ENCODE measurements at places on chromosomes 3 and 15.

DNA sequence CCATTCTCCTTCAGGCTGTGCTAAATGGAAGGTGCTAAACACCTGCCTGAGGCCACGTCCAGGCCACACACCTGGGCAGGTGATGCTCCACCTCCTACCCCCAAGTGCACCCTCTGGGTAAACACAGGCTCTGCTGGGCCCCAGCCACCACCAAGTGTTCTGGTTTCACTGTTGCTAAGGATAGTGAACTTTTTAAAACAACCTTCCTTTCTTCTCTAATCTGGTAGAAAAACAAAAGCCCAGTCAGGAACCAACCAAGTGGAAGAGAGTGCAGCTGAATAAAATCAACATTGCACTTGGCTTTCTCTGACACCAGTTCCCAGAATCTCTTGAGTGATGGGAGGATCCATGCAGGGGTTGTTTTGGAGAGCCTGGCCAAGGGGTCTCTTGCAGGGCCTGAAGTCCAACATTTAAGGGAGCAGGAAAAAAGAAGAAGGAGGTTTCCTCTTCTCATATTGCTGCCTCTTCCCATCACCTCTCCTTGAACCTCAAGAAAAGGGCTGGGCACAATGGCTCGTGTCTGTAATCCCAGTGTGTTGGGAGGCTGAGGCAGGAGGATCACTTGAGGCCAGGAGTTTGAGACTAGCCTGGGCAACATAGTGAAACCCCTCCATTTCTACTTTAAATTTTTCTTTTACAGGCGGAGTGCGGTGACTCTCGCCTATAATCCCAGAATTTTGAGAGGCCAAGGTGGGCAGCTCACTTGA, 26.2 kb upstream of the ATP13A3 start:
- DNase-seq = no peak

GRCh38 chr3:192957441-192958021, 39.9 kb upstream of the MB21D2 start:
- no peak for DNase-seq

GRCh38 chr3:71099997-71100719, 483.4 kb downstream of the FOXP1 start:
- no peak for DNase-seq

DNA sequence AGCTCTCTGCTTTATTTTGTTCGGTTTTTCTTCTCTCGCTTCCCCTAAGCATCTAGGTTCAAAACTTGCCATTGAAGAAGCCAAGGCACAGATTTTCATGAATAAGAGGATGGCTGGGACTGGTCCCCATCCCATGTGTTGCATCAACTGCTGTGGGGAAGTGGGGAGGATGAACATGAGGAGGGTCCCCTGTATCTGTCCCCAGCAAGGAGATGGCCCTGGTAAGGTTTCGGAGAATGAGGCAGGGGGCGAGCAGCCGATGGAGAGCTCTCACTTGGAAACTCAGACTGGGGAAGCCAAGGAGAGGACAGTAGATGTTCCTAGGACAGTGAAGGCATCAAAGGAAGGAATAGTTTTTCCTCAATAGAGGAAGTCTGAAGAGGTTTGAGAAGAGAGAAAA, 142.0 kb upstream of the ATP2B2 start:
- no peak for DNase-seq

DNA sequence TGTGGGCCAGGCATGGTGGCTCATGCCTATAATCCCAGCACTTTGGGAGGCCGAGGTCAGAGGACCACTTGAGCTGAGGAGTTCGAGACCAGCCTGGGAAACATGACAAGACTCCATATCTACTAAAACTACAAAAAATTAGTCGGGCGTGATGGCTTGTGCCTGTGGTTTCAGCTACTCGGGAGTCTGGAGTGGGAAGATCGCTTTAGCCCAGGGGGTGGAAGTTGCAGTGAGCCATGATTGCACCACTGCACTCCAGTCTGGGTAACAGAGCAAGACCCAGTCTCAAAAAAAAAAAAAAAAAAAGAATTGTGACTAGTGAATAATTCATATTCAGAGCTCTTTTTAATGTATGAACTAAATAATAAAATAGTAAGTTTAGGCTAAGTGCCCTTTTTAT, 87.8 kb upstream of the TSEN2 start:
- no peak for DNase-seq

DNA sequence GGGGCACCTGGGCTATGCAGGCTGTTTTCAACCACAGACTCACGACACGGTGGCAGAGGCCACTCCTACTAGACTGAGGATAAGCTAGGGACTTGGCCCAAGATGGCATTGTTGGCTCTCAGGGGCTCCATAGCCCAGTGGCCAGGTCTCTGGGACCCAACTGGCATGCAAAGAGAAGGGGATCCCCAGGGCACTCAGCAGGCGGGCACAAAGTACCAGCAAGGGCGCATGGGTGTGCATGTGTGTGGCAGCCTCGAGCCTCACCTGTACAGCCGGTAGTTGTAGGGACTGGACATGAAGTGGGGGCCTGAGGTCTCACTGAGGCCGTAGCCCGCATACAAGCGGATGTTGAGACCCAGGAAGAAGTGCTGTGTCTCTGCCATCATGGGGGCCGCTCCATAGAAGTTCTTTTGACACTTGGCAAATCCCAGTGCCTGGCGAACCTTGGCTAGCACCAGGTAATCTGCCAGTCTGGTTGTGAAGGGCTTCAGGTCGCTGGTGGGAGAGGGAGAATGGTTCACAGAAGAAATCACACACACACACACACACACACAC, 30.2 kb downstream of the IDH3A start:
- DNase-seq = no peak

DNA sequence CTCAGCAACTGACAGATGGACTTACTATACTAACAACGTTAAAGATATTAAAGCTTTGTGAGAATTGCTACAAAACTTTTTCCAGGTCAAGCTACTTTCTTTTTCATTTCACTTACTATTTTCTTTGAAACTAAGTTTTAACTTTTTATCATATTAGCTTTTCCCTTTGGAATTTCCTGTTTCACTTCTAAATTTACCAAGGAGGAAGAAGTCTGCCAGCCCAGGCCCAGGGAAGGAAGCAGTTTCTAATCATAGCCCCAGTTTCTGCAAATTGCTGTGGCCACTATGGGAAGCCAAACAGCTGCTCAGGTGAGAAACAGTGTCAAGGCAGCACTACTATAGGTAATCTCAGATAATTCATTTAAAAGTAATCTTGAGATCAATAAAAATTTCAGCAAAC, 18.4 kb downstream of the CYFIP1 start:
- DNase-seq = no peak

DNA sequence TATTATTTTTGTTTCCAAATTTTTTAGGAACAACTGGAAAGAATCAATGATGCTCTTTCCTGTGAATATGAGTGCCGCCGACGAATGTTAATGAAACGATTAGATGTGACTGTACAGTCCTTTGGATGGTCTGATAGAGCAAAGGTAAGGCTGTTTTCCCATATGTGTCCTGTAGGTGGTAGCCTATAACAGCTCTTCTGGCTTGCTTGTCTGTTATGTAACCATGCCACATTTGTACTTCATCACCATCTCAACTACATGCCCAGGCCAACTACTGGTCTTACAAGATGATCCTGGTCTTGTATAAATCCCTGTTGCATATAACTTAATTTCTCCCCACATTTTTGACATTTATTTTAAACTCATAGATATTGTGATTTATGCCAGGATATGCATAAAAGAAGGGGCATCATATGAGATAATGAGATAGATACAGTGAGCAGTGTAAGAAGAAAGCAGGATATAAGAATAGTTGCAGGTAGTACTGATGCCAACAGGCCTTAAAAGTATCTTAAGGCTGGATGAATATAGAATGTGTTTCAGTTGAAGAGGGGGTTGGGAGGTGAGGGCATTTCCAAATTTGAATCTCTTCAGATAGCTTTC, 20.3 kb downstream of the FAM98B start:
- peak; percentile 37 for DNase-seq

DNA sequence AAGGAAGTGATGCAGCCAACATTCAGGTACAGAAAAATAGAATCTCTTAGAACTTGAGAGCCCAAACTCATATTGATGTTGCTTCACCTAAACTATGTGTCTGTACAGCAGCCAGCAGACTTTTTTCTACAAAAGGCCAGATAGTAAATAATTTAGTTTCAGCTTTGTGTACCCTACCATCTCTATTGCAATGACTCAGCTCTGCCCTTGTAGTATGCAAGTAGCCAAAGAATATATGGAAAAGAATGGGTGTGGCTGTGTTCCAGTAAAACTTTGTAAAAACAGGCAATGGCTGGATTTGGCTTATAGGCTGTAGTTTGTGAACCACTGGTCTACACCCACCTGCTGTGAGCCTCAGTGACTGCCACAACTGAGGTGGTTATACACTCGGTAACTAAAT, 392.5 kb upstream of the RARB start:
- DNase-seq = no peak

GRCh38 chr3:65231544-65231943, 543.7 kb upstream of the ADAMTS9 start:
- no peak for DNase-seq

- no peak for DNase-seq
Observed at GRCh38 chr3:38214560-38214959, 49.2 kb downstream of the OXSR1 start.

DNA sequence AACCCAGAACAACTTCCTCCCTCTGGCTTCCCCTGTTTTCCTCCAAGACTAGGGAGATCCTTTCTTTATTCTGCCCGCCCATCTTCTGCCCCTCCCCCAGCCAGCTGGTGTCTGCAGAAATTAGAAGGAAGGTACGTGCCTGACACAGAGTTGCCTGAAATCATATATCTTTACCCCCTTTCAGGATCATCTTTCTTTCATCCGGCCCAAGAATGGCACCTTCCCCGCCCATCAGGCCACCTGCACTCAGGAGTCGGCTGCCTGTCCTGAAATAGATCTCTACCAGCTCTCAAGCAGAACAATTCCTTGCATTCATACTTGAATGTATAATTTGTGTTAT, 133.7 kb downstream of the VGLL4 start:
- no peak for DNase-seq

GRCh38 chr3:98890965-98891910, 10.3 kb downstream of the DCBLD2 start:
- no peak for DNase-seq

DNA sequence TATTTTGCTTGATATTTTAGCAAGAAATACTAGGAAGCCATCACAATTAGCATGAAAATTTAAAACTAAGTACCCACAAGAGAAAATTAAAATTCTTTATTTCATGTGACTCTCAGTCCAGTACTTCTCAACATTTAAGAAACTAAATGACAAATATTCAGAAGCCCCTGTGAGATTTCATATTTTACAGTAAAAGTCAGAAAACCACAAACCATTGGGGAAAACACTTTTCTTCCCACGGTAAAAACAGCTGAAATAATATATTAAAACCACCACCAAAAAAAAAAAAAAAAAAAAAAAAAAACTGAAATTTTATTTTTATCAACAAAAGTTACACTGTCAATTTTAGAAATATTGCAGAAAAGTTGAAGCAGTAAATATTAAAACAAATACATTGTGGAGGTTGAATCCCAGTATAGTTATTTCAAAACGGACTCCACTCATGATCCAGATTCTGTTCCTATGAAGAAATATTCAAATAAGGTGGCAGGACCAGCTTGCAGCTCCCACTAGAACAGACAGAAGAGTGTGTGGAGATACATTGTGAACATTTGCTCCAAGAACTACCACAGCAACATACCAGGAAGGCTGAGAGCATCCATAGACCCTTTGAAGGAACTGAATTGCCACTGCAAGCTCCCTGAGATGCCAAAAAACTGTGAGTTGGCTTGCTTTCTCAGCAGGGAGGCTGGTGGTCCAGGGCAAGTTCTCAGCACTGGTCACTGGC, 308.2 kb downstream of the CTNNB1 start:
- DNase-seq = no peak

DNA sequence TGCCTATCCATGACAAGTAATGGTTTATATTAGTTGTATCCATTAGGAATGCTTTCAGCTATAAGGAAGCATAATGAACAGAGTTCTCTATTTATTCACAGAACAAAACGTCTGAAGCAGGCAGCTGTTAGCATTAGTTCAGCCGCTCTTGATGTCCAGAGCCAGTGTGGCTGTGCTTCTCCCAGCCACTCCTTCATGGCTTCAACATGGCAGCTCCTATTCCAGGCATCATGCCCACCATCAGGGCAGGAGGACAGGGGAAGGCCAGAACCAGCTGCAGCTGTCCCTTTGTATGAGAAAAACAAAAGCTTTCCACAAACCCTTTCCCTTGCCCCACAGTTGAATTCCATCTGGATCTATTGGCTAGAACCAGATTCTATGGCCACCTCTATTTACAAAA, 12.9 kb upstream of the SNRK start:
- no peak for DNase-seq

DNA sequence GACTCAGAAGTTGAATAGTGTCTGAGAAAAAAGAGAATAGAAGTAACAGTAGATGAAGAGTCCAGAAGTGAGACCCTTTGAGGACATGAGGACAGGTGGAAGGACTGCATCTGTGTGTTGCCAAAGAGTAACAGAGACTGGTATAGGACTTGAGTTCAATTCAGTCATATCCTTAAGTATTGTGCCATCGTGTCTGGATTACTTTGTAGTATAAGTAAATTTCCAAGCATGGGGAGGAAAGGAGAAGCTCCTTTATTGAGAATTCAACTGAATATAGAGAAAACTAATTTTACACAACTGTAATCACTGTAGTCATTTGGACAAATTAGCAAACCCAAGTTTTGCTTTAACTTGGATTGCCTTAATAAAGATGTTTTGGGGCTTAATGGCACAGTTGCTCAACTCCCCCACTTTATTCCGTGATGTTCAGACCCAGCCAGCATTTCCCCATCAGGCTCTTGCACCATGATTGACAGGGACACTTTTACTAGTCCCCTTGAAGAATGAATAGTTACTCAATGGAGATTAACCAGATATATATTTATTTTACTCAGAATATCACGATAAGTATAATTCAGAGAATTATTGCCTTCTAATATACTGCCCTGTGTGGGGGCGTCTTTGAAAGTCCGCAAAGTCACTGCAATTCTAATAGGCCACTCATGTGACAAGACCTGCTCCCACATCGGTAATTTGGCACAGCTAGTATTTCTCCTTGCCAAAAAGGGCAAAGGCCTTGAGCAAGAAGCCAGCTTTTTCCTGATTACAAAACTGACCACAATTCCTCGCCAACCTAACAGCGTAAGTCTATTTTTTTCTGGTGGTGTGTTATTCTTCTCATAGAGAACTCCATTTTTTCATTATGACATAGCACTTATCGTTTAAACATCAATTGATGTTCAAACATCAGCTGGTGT, 61.3 kb downstream of the PPARG start:
- DNase-seq = no peak

- DNase-seq = no peak
Observed at GRCh38 chr15:86568378-86568777, 488.7 kb downstream of the AGBL1 start.

DNA sequence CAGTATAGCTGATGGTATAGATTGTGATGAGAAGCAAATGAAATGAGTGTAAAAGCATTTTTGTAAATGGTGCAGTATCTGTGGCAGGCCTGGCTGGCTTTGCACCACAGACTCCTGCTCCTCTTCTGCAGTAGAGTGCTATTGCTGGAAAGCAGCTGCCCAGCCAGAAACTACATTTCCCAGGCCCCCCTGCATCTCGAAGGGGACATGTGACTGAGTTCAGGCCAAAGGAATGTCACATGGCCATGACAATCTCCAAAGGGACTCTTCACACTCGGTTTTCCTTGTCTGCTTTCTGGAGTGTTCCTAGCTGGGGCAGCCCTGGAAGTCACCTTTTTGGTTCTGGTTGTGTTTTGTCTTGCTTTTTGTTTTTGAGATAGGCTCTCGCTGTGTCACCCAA, 277.1 kb downstream of the SUCLG2 start:
- no peak for DNase-seq

GRCh38 chr3:55692295-55692956, 205.3 kb upstream of the WNT5A start:
- DNase-seq = no peak
